H54 (cell line): ENCODE measurements at places on chromosomes 2 and 18.
A peak's percentile ranks its signal among the peaks of the same experiment; 100 is the strongest.

DNA sequence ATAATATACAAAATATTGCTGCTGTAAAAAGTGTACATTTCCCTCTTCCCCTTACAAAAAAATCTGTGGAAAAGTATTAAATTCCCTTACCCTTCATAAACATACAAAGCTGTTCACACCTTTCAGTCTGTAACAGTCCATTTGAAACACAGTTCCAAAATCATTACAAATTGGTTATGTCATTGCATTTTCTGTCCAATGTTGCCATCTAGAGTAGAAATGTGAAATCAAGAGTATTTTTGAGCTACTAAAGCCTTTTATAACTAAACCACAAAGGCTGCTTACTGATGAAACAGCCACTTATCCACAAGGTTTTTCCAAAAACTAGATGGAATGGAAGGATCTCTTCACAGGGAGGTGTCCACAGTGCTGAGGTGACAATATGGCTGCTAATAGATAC is 72.5 kb downstream of the SS18 start:
- DNase-seq = no peak

GRCh38 chr2:15731889-15732271 is 140.2 kb downstream of the DDX1 start:
- no peak for DNase-seq

GRCh38 chr2:83951378-83951947 is 507.6 kb downstream of the SUCLG1 start:
- no peak for DNase-seq

DNA sequence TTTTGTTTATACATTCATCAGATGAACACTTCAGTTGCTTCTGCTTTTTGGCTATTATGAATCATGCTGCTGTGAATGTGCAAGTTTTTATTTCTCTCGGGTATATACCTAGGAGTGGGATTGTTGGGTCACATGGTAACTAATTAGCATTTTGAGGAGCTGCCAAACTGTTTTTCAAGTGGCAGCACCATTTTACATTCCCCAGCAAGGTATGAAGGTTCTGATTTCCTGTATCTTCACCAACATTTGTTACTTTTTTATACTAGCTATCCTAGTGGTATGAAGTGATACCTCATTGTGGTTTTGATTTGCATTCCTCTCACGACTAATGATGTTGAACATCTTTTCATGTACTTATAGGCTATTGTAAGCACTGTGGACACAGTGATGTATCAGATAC is 53.9 kb downstream of the DYNC1I2 start:
- no peak for DNase-seq

GRCh38 chr2:215031321-215031720 is 107.1 kb downstream of the ABCA12 start:
- no peak for DNase-seq

DNA sequence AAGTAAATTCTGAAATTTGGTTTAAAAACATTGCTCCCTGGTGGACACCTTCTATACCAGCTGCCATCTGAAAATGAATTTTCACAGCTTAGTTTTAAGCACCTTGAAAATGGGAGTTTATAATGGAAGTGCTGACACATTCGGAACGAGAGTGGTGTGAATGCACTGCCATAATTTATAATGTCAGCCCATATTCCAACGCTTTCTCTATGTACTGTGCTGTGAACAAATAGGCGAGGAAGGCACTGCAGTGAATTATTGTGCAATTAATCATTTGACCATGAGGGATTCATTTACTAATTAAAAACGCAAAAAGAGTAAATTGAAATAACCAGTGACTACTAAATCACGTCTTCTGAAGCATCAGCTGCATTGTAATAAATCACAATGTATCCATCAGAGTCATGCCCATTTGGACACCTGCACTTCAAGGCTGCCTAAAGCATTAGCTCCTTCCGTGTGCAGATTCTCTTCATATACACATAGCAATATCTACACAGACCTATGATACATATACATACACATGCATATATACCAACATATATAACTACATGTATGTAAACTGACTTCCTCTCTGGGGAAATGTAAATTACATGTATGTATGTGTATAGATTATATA is 699.8 kb downstream of the GALR1 start:
- DNase-seq = no peak

DNA sequence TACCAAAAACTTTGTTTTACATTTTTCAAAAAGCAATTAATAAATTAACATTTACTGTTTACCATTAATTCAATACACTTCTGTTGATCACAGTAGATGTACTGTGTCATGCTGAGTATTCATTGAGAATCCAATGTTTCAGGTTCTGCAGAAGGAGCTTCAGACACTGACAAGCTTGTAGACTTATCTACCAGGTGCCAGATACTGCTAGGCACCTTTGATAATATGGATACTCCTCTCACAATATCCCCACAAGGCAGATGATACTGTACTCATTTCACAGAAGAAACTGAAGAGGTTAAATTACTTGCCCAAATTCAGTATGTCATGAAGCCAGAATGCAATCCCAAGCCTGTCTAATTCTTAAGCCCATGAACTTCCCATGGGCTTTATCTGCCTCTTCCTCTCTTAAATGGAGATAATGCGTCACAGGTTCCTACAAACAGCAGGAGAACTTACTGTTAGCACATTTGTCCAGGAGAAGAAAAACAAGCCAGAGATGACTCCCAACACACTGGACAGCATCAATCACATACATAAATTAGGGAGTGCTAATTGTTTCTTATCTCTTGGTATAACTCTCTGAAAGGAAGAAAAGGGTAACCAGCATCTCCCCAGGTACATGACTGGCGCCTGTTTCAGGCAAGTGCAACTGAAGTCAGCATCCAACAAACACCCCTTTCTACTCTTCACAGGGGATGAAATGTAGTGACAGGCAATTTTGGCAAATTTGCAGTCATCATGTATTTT is 27.4 kb downstream of the ITSN2 start:
- DNase-seq = no peak

DNA sequence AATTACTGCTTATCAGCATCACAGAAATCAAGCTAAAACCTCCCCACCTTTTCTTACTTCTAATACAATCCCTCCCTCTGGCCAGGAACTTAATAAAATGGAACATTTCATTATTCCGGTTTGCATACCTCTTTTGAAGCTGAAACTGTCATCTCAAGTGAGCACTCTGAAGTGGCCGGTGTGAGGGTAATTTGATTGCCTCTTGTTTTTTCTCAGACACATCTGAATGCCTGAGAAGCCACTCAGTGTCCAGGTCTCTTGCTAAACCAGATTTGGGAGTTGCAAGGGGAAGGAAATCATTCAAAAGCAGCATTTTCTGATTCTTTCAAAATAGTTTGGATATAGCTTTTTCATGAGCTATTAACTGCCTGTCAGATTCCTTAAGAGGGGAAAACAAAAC is 190.3 kb downstream of the C1D start:
- DNase-seq = no peak

GRCh38 chr18:72652990-72653593 is 109.0 kb upstream of the CBLN2 start:
- DNase-seq = no peak

GRCh38 chr18:35506024-35506712 is 8.4 kb upstream of the INO80C start:
- DNase-seq = no peak

DNA sequence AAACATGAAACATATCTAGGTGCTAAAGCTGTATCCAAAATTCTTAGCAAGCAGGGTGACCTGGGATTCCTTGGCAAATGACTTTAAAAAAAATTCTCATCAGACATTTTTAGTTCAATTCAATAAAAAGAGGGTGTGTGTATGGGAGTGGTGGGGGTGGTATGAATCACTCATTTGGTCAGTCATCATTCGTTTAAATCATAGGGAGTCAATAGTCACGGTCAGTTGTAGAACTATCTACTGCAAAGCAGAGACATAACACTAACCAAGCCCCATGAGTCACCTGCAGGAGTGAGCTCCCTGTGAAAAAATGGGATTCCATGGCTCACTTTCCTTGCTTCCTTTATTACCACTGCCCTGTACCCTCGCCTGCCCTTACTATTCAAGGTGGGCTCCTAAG is 380.6 kb upstream of the TCF4 start:
- no peak for DNase-seq

DNA sequence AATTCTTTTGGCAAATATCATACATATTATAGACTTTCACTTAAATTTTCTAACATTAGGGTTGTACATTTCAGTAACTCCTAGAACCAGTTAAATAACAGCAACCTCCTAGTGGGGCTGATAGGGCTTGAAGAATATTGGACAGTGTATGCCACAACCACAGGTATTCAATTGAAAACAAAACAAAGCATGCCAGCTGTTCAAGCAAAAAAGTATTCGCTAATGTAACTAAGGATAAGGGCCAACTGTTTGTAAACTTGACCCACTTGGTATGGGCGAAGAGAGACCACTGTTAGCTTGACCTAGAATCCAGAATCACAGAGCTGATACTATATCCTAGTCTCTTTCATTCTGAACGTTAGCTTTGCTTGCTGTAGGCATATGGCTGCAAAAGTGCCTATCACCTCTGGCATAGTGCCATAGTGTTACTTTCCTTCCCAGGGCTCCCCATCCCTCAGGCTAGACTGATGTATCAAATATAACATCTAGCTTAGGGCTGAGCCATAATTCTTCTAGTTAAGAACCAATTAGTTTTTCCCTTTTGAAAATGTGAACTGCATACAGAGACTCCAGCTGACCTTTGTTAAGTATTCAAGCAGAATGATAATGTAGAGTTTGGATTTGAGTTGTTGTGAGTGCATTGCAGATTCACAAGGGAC is 458.8 kb upstream of the NRXN1 start:
- DNase-seq = no peak

DNA sequence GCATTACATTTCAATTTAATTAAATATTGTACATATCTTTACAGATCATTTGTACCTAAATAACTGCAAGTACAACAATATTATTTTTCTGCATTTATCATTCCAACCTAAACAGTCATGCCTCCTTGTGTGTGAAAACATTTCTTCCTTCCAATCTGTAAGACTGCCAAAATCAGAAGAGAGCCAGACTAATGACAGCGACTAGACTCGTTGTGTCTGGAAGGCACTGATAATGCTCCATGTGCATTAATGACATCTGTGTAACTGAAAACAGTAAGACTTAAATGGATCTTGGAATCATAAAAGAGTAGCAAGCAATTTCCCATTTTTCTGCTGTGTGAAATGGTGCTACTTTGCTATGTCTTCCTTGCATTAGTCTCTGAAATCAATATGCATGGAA is 278.0 kb upstream of the DSEL start:
- no peak for DNase-seq

- no peak for DNase-seq
Observed at GRCh38 chr2:40370007-40370395, 81.9 kb downstream of the SLC8A1 start.

DNA sequence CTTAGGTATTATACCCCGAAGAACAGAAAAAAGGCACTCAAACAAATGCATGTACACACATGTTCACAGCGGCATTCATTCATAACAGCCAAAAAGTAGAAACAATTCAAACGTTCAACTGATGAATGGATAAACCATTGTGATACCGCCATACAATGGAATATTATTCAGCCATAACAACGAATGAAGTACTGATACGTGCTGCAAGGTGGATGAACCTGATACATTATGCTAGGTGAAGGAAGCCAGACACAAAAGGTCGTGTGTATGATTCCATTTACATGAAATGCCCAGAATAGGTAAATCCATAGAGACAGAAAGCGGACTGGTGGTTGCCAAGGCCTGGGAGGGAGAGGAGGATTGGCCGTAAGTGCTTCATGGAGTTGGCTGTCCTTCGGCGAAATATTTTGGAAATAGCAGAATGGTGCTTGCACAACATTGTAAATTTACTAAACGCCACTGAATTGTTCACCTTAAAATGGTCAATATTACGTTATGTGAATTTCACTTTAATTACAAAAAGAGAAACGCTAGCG is 750 bp upstream of the RMP24 start:
- DNase-seq = no peak

- DNase-seq = peak; percentile 5
Observed at GRCh38 chr2:54176577-54176976, 61.2 kb downstream of the ACYP2 start.

DNA sequence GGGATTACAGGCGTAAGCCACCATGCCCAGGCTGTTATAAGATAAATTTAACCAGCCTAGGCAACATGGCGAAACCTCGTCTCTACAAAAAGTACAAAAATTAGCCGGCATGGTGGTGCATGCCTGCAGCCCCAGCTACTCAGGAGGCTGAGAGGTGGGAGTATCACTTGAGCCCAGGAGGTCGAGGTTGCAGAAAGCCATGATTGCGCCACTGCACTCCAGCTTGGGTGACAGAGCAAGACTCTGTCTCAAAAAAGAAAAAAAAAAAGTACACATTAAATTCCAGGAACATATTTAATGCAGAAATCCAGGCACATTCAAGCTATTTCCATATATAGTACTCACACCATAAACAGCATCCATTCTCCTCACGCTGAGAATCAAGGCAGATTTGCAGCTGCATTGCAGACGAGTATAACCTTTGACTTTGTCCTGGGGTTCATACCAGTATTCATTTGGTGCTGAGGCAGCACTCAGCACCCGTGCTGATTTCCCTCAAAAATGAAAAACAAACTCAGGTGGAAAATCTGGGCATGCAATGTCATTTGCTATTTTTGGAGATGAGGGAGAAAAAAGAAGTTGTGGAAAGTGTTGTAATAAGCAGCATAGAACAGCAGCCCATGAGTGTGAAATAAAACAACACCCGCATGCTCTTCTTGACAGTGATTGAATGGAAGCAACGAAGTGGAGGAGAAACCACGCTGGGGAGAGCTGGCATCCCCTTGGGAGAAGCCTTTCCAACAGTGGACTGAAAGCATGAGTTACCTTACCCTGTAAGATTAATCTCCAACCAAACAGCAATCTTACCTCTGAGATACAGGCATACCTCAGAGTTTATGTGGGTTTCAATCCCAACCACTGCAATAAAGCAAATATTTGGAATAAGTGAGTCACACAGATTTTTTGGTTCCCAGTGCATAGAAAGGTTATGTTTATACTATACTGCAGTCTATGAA is 46.8 kb upstream of the ANXA4 start:
- no peak for DNase-seq

DNA sequence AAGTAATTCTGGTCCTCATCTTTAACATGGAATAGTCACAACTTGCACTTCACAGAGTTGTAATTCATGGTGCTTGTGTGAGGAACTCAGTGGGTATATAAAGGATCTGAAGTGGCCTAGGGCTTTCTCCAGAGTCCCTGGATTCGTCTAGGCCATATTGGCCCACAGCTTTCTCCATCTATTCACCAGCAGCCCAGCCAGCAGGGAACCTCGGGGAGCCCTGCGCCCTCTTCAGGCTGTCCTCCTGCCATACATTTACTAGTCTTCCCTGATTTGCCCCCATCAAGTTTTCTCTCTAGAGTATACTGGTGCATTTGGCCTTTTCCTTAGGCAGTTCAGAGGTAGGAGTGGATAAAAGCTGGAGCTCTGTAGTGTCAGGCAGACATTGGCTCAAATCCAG is 278.3 kb downstream of the MYCN start:
- DNase-seq = peak; percentile 19

DNA sequence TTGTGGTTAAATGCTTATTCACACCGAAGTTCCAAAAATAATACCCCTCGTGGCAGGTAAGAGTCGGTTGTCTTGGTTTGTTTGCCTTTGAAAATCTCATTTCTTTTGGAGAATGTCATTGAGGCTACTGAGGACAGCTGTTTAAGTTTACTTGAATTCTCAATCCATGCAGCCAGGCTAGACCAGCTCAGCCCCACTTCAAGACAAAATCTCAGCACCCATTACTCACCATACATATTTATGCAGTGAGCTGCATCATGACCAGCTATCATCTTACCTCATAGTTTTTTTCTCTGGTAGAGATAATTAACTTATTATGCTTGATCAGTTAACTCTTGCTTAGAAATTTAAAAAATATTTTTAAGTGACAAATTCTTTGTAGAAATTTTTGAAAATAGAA is 115.9 kb downstream of the HAUS1 start:
- DNase-seq = peak; percentile 16
